ENCODE measurements at places on chromosomes 5 and 9.

GRCh38 chr5:132474881-132475496 lies 15.6 kb downstream of the IRF1 start:
- DNase-seq: no peak

DNA sequence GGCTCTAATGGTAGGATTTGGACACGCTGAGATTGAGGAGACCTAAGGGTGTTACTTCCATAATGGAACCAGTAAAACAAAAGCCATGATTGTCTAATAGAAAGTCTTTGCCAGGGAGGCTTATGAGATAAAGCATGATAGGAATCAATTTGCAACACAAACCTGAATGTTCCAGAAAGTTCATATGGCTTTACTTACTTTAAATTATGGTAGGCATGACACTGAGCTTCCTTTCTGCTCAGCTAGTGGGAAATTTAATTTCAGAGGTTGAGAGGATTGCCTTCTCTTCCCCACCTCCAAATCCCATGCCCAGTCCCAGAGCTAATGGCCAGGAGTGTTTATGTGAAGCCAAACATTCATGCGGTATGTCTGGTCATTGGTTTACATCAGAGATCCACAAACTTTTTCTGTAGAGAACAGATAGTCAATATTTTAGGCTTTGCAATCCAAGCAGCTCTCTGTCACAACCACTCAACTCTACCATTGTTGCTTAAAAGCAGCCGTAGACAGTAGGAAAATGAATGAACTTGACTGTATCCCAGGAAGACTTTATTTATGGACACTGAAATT lies 114.5 kb downstream of the UGCG start:
- DNase-seq: no peak

GRCh38 chr9:24073007-24073592 lies 247.1 kb upstream of the ELAVL2 start:
- DNase-seq: no peak

GRCh38 chr5:173538018-173538417 lies 78.4 kb downstream of the BOD1 start:
- no peak for DNase-seq

Measured in fibroblast of villous mesenchyme (primary cell).